ENCODE measurements at places on chromosomes 5 and 9.

DNA sequence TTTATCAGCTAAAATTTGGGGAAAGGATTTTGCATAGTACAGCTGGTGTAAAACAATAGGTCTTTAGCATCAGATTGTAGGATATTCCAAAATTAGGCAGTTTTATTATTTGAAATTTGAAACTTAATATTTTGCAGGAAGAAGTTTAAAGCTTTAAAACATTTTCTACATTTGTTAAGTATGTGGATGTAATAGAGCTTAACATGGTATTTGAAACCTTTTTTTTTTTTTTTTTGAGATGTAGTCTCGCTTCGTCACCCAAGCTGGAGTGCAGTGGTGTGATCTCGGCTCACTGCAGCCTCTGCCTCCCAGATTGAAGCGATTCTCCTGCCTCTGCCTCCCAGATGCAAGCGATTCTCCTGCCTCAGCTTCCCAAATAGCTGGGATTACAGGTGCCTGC is 2.9 kb downstream of the DENND4C start:
- no peak for DNase-seq

- DNase-seq = no peak
Measured at GRCh38 chr9:133170716-133171115, 7.0 kb upstream of the GBGT1 start.

DNA sequence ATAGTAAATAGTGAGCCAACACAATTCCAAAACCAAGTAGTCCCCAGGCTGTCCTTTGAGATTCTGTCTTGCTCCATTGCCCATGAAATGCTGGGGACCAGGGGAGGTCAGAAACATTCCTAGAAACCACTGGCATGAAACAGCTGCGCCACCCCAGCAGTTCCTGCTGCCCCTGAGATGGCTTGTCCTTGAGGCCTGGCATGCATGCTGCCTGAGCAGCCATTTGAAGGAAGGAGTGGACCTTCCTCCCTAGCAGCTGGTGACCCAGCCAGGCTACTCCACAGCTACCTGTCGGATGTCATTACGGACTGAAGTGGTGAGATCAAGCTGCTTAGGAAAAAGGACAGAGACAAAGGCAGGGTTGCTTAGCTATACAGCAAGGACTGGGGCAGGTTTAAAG is 260.6 kb downstream of the DENND1A start:
- no peak for DNase-seq

DNA sequence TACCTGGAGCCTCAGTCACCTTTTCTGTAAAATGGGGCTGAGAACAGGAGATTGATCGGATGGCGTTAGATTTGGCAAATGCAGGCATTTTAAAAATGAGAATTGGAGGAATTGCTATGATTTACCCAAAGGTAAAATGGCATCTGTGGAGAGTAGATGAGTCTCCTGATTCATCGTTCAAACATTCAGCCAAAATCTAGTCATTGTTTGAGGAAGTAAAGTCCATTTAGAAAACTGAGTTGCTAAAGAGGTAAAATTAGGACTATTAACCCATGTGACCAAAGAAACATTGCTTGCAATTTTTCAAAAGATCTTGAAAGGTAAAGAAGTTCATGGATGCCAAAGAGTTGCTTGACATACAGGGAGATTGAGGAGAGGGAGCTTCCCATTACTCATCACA is 69.7 kb downstream of the ZNF462 start:
- no peak for DNase-seq

DNA sequence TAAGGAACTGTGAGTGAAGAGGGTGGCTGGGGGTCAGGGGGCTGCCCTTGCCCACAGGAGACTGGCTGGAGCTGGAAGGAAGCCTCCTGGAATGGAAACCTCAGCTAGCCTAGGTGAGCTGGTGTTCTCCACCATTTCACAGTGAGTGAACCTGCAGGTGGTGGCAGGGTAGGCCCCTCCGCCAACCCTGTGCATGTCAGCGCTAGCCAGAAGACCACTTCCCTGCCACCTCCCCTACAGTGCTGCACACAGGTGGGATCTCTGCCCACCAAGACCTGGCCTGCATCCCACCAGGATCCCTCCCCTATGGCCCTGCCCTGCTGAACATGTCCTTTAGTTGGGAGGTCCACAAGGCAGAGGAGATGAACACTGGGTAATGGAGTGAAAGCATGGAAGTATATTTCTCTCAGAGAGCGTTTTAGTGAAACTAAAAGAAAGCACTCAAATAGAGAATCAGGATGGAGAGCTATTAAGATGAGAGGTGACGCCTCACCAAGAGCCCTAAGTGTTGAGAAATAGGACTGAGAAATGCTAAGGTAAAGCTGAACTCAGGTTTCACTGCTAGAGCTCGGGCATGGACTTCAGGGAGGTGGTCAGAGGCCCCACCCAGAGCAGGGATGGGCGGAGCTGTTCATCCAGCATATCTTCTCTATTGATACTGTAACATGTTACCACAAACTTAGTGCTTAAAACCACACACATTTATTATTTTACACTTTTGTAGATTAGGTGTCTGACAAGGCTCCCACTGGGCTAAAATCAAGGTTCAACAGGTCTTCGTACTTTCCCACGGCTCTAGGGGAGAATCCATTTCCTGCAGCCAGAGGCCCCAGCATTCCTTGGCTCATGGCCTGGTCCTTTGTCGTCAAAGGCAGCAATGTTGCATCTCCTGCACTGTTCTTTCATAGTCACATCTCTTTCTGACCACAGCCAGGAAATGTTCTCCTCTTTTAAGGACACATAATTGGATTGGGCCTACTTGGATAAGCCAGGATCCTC is 83.2 kb downstream of the DIRAS2 start:
- DNase-seq = no peak

DNA sequence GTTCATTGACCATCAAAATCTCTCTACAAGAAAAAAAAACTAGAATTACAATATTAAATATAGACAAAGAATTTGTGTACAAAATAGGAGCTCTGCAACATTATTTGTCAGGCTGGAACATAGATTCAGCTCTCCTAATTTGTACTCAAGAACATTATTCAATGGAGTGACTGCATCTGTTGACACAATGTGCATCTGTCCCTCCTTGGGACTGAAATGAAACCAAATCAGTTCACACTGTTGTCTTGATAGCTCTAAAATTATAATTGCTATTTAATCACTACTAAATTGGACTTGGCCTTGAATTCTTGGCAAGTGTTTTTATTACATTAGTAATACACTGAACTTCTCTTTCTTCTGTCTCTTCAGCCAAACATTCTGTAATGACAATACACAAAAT is 47.7 kb downstream of the FTMT start:
- DNase-seq = no peak

GRCh38 chr5:138911441-138911840 is 36.3 kb upstream of the LRRTM2 start:
- no peak for DNase-seq

DNA sequence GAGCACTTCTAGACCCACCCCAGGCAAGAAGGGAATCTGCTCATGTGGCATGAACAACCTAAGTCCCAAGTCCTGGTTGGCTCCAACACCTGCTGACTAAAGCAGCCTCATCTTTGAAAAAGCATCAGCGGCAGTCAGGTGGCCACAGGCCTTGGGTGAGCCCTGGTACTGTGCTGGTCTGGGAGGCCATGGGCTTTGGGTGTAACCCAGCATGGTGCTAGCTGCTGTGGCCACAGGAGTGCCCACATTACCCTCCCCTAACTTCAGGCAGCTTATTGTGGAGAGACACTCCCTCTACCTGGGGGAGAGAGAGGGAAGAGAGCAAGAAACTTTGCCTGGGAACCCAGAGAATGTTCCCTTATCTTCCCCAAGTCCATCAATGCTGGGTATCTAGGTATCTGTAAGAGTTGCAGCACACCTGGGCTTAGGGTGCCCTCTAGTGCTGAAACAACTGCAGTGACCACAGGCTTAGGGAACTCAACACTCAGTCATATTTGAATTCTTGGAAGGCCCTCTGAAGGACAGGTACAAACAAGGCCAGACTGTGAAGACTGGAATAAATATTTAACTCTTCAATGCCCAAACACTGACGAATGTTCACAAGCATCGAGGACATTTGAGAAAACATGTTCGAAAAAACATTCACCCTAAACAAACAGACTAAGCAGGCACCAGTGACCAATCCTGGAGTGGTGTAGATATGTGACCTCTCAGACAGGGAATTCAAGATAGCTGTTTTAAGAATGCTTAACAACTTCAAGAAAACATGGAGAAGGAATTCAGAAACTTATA is 69.9 kb upstream of the OR2K2 start:
- no peak for DNase-seq

DNA sequence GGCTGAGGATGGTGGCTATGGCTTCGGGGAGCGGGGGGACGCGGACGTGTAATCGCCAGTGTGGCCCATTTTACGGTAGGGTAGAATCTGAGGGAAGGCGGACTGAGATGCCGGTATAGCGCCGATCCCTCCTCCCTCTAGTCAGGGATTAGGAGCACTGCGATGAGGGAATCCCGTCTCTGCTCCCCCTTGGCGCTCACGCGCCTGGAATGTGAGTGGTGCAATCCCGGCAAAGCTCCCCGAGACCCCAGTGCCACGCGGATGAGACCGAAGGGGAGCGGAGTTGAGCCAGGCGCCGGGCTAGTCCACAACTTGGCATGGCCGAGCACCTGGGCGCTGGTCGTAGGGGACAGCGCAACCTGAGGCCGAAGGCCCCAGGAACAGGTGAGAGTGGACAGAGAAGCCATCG is 2.2 kb downstream of the NPR3 start:
- DNase-seq = no peak

DNA sequence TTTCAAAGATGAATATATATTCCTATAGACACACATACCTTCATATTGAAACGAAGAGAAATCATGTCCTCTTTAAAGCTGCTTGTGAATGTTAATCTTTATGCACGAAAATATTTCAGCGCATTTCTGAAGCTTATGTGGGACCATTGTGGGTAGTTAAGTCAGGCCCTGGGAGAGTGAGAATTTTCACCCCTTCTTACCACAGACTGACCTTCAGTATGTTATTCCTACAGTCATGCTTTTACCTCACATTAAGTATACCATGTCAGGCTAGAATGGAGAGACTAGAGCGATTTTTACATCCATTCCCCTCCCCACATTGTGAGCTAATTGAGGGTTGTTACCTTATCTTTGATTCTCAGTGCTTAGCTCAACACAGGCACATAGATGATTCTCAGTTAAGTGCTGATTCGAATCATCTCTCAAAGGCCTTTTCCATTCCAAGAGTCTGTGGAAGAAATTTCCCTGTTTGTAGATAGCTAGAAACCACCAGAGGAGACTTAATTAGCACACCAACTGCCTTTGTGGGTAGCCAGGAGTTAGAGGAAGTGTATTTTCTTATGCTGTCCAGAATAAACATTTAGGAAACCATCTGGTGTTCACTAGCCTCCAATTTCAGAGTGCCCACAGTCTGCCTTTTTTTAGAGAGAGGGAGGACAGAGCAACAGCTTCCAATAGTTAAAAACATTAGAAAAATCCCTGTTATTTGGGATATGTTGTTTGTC is 110.5 kb downstream of the MEGF10 start:
- DNase-seq = no peak

GRCh38 chr5:82720213-82721086 is 356.7 kb downstream of the TMEM167A start:
- no peak for DNase-seq

DNA sequence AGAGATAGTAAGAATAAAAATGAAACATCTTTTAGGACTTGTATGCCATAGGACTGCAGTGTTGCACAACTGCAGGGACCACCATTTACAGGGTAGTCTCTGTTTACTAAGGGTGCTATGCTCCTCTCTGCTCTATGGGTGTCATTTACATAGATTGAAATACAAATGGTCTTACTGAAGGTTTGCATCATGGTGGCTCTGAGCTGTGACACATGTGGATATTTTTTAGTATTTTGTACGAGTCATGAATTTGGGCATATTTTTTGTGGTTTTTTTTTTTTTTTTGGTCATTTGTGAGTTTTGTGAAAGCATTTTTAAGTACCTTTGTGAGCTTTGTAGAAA is 47.4 kb downstream of the CSNK1G3 start:
- DNase-seq = no peak

GRCh38 chr9:84490842-84491325 is 150.3 kb upstream of the SLC28A3 start:
- DNase-seq = no peak

DNA sequence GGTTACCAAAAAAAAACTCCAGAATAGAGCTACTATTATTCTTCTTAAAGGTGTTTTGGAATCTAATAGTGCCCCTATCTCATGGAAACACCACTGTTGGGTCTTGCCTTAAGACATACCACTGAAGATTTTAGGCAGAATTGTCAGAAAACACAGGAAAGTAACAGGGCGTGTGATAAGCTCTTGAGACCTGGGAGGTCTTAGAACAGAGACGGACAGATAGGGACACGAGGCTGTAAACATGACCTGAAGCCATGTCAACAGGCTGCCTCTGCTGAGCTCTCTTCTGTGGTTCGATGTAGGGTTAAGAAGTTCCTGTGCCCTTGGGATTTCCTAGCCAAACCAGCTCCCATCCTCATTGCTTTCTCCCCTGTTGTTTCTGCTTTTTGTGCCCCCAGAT is 69.3 kb downstream of the CTSL start:
- no peak for DNase-seq

DNA sequence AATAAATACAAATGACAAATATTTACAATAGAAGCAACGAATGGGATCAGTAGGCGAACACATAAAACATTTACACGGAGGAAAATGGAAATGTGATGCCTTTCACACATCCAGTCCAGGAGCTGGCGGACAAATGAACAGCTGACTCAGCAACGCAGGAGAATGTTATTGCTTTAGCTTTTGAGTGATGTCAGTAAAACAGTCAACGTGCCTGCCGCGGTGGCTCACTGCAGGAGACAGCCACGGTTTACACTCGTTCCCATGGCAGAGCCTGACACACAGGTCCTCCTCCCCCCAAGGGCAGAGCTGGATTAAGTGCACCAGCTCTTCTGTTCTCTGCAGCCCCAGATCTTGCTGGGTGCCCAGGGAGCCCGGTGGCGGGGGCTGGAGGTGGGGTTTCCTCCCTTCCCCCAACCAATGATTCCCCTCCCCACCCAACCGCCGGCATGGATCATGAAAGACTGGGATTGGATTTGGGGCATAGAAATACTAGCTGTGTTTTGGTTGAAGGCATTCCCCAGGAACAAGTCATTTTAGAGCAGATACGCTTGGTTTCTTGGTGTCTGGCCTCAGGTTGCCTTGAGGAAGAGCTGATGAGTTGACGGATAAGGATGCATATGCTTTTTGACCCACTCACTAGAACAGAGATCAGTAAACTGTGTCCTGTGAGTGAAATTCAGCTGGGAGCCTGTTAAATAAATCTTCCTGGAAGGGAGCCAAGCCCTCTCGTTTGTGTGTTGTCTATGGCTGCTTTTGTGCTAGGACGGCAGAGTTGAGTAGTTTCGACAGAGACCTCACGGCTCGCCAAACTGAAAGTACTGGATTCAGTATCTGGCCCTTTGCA is 12.5 kb downstream of the STC2 start:
- no peak for DNase-seq

DNA sequence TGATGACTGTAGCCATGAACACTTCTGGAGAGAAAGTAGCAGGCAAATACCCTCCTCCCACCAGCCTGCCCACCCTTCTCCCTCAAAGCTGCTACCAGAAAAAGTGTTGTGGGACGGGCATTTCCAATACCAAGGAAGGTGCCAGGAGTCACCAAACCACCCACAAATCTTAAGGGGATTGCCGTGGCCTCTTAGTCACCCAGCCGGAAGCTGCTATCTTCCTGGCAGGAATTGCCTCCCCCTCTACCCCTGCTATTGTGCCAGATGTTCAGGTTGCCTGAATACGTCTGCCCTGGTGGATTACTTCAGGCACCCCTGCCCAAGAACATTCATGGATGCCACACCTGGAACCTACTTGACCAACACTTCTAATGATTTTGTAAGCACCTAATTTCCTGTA is 156.1 kb downstream of the TTC39B start:
- DNase-seq = no peak

- no peak for DNase-seq
Measured at GRCh38 chr9:7118633-7119032, 360.9 kb downstream of the KDM4C start.

Measured in sciatic nerve (tissue), 2 donors.